ENCODE measurements at places on chromosomes 11 and 22.

GRCh38 chr11:326842-327580 is 6.4 kb upstream of the IFITM3 start:
- peak; percentile 85 for DNase-seq

GRCh38 chr11:134464196-134464595 is 52.2 kb upstream of the B3GAT1 start:
- DNase-seq: no peak

- DNase-seq: no peak
Measured at GRCh38 chr11:117663821-117664220, 133.2 kb downstream of the DSCAML1 start.

DNA sequence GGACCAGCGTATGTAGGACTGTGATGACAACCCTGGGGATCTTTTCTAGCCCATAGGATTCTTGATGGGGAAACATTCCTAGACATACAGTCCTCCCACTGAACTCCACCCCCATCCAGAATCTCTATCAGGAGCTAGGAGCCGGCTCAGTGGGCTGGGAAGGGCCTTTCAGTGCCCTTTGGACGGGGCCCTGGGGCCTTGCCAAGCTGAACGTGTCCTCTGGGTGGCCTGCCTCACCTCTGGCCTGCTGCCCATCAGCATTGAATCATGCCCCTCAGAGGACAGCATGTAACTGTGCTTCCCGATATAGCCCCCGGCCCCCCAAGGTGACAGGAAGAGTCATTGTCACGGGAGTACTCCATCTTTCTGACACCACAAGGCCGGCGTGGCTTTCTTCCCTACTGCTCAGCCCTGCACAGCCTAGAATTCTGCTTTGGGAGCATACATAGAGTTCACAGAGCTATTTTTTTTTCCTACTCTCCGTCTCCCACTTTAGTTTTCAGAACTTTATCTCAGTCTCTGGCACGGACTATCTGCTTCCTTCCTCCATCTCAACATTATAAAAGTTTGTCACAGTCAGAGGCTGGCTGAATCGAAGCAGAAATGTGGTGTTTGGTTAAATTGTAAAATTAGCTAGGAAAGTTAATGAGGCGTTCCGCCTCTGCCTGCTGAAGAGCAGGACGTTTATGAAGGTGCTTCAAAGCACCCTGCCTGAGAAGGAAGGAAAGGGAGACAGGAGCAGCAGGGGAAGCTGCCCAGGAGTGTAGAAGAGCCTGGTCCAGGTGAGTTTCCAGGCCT is 111.9 kb downstream of the ZBTB16 start:
- no peak for DNase-seq

DNA sequence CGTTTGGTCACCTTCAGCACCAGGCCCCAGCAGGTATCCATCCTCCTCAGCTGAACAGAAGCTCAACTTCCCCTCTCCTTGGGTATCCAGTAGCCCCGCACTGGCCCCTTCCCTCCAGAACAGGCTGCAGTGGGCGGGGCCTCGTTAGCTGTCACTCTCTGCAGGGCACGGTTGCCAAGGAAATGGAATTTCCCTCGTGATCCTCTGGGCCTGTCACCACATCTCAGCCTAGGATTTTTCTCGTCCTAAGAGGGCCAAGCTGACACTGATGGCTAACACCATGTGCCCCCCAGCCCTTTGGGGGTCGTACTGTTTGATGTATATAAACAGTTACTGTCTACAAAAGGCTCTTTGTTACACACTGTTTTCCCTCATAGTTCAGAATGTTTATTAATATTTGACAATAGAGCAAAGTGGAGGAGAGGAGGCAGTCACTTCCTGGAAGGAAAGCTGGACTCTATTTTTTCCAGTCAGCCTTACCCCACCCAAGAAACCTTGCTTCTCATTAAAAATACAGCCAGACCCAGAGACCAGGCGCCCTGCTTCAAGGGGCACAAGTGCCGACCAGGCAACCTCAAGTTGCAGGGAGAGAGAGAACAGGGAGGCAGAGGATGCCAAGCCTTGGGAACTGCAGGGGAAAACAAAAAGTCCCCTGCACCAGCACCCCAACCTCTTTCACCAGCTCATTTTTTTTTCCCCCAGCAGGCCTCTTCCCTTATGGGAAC is 44.5 kb downstream of the FEZ1 start:
- DNase-seq: no peak

DNA sequence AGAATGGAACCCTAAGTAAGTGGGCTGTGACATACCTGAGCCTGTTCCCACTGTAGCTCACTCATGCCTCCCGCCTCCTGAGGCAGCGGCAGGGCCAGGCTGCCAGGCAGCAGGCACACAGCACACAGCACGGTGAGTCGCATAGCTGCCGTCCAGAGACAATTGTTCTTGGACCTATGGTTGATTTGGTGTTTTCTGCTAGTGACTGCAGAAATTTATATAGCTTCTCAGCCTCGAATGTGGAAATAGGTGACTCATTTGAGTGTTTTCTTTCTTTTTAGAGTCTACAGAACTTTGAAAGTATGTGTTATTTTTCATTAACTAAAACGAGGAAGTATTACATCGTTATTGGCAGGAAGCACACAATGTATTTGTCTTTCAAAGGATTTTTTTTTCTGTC is at the start of gene MMP7:
MMP7 (minus strand) TSS at position 190 of the 400 bp plus-strand sequence; CDS start at position 143, 47 bp downstream.
- DNase-seq: no peak

GRCh38 chr11:114036147-114036811 is 23.2 kb upstream of the ZBTB16 start:
- peak; percentile 60 for DNase-seq

DNA sequence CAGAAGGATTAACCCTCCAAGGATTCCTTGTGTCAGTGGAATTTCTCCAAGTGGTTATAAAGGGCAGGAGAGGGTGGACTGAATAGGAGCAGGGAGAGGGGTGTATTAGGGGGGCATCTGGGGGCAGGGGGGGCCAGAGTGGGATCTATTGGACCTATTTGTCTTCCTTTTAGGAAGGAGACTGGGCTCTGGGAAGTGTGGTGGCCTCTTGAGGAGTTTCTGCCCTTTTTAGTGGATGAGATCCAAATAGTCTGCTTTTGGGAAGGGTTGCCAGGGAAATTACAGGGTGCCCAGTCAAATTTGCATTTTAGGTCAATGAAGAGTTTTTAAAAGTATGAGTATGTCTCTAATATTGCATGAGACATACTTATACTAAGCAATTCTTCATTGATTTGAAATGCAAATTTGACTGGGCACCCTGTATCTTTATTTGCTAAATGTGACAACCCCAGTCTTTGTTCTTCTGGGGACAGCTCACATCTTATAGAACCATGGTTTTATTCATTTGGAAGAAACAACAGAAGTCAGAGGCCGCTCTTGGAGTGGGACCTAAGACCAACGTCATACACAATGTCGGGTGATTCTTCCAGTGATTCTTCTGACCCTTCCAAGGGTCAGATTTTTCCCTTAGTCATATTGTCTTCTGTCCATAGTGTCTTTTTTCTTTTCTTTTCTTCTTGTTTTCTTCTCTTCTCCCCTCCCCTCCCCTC is 429 bp upstream of the SLC22A6 start:
- no peak for DNase-seq

DNA sequence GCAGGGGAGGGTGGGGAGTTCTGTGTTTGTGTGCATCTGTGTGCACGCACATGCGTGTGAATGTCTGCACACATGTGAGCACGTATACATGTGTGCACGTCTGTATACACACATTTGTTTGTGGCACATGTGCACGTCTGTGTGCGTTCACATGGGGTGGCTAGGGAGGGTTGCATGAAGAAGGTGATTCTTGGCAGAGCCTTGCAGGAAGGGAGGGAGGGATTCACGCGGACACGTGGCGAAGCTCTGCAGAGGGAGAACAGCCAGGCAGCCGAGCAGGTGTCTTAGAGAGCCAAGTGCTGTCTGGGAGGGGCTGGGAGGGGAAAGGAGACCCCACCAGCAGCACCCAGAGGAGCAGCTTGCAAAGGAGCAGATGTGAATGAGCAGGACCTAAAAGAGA is 372.1 kb downstream of the BRD1 start:
- DNase-seq: no peak

GRCh38 chr11:112665291-112665690 is 295.9 kb upstream of the NCAM1 start:
- DNase-seq: no peak

- DNase-seq: no peak
Measured at GRCh38 chr22:30094804-30095203, 14.5 kb downstream of the HORMAD2 start.

DNA sequence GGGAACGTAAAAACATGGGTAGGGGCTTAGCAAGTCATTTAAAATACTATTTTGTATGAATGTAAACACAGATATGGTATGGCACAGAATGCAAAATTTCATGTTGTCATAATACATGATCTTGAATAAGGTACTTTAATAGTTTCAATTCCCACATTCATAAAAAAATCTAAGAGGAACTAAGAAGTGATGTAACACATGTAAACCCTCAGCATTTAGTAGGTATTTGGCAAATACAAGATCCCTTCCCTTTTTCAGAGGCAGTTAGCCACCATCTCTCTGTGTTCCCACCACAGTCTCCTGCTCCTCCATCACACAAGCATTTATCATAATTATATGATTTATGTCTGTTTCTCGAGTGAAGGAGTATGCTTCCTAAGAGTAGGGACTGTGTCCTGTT is 251.8 kb downstream of the TENM4 start:
- no peak for DNase-seq

- DNase-seq: peak; percentile 72
Measured at GRCh38 chr11:78079232-78080083, at the start of gene NDUFC2. NDUFC2 (minus strand) TSS chr11:78079862; CDS start chr11:78079744, 118 bp downstream.

GRCh38 chr11:25602149-25602548 is 729.8 kb upstream of the ANO3 start:
- no peak for DNase-seq

GRCh38 chr22:18056161-18056666 is 21.6 kb upstream of the PEX26 start:
- no peak for DNase-seq

DNA sequence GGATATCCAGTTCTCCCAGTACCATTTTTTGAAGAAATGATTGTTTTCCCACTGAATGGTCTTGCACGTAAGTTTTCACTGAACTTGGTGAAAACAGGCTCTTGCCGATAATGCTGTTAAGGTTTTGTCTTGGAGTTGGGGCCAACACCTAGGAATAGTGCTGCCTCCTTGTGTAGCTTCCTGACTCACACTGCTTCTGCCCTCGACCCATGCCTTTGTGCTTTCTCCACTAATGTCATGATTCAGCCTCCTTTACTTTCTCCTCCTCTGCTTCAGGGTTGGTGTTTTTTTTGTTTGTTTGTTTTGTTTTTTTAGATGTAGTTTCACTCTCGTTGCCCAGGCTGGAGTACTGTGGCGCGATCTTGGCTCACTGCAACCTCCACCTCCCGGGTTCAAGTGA is 30.2 kb downstream of the SLC5A1 start:
- no peak for DNase-seq

DNA sequence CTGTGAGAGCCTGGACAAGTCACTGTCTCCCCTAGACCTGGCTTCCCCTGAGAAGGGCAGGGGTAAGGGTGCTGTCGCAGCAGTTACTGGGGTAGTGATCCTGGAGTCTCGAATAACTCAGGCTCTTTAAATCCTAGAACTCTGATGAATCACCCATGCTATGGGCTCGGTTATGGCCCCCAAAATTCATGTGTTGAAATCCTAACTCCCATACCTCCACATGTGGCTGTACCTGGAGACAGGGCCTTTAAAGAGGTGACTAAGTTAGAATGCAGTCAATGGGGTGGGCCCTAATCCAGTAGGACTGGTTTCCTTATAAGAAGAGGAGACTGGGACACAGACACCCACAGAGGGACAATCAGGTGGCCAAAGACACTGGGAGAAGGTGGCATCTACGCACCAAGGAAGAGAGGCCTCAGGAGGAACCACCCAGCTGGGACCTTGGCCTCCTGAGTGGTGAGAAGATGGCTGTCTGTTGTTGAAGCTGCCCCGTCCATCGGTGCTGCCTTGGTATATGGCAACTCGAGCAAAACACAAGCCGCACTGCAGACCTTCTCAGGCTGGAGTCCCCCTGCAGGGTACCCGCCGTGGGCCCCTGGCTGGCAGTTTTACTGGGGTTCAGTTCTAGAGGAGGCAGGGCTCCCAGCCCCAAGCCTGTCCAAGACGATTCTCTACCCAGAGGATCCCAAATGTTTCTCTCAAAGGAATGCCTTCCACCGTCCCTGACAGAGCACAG is 48.8 kb upstream of the SHISAL1 start:
- no peak for DNase-seq

DNA sequence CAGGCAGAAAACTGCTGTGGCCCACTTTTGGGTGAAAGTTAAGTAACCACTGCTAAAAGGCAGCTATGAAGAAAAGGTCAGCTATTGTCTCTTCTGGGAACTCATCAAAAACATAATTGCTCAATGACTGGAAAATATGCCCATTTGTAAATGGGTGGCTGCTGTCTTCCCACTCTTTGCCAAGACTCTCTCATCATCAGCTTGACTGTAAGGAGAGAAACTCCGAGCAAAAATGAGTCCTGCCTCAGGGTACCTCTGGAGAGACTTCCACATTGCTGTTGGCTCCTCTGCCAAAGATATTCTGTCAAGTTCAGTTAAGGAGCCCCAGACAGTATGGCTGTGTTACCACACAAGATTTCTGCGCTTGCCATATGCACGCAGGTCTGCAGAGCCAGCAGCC is 138.7 kb downstream of the BBOX1 start:
- no peak for DNase-seq

DNA sequence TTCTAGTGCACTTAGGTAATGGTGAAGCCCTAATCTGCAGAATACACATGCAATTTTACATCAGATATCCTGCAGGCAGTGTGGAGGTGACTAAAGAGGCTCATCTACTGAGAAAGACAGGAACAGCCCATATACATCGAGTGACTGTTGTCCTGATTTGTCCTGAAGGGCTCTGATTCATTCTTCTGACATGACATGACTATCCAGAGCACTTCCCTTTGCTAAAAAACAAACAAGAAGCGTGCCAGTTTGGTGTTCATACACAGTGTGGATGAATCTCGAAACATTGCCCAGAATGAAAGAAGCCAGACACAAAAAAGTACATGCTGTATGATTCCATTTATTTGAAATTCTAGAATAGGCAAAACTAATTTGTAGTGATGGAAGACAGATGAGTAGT is 48.0 kb upstream of the AMPD3 start:
- DNase-seq: no peak

GRCh38 chr11:124877910-124878758 is 12.9 kb downstream of the ROBO3 start:
- DNase-seq: no peak

DNA sequence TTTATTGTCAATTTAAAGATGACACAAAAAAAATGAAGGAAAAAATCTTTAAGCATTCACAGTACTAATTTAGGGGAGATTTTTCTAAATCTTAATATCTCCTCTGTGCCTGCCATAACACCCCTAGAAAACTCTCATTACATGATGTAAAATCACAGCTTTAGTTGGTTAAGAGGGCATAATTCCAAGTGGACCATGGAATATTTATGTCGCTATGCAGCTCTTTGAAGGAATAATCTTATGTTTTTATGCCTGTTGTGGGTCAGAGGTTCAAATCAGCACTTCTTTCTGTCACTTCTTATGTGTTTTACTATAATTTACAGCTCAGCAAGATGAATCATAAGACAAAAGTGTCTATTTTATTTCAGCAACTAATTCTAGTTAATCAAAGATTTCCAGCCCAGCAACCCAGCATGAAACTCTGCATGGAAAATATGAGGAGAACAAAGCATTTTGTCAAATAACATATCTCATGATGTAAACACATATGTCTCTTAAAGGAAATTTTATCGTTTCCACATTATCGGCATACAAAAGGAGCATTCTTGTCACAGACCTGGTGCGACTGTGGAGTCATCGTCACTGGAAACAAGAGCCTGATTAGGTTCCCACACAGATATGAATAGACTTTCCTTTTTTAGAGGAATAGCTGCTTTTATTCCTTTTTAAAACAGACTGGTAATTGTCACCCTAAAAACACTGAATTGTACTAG is 274.8 kb downstream of the SOX6 start:
- no peak for DNase-seq
